ENCODE measurements at places on chromosomes 2 and 18. TPM values are rescaled to one million over a fixed set of nuclear protein-coding genes. Genes with fewer than 3 reads are reported as not detected.

CTDP1 gene
- 13.7 TPM for total RNA-seq

- DNase-seq: no peak
- H3K27me3 ChIP-seq: no peaks in the 10 kb centered on the region
- no peak overlapping the region for H3K4me3 ChIP-seq
- no peak overlapping the region for H3K27ac ChIP-seq
Measured at GRCh38 chr2:240635121-240635997, 10.1 kb downstream of the GPR35 start.

DNA sequence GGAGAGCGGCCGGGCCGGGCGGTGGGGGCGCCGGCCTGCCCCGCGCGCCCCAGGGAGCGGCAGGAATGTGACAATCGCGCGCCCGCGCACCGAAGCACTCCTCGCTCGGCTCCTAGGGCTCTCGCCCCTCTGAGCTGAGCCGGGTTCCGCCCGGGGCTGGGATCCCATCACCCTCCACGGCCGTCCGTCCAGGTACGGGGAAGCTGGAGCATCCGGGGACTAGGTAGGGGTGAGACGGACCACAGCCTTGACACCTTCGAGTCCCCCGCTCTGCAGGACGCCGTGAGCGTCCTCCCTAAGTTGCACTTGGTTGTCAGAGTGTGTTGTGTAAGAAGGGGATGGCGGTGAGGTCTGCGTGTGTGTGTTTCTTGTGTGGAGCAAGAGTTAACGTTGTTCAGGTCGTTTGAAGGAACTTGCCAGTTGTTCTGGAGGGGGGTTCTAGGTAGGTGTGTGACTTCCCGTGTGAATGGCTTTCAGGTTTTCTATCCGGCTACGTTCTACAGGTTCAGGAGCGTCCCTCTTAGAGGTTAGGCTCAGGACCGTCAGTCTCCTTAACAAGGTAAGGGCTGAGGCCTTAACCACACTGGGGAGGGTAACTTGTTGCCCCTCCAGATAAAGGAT, 393 bp downstream of the IL1R1 start:
- peak overlapping the region; percentile 64 for H3K4me3 ChIP-seq
- H3K36me3 ChIP-seq: no peaks in the 10 kb centered on the region
- H3K27ac ChIP-seq: peak overlapping the region; percentile 69
- H3K27me3 ChIP-seq: no peaks in the 10 kb centered on the region

DNA sequence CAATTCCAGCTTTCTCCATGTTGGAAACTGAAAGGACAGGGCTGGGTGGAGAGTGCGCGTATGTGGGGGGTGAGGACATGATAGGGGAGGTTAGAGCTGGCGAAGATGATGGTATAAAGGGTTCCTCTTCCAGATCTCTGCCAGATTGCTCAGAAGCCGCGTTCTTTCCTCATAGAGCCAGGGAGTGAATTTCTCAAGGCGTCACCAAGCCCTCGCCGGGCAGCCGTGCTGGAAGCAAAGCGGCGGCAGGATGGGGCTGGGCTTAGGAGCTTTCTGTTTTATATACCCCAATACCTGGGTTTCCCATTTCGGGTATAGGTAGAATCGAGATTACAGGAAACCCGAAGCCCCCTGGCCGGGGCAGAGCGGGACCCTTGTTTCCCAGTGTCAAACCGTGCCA, 43.8 kb downstream of the DDX18 start:
- H3K27me3 ChIP-seq: no peaks in the 10 kb centered on the region
- no peak overlapping the region for H3K4me3 ChIP-seq
- H3K36me3 ChIP-seq: no peaks in the 10 kb centered on the region

RND3 gene
- 23.0 TPM for total RNA-seq

DNA sequence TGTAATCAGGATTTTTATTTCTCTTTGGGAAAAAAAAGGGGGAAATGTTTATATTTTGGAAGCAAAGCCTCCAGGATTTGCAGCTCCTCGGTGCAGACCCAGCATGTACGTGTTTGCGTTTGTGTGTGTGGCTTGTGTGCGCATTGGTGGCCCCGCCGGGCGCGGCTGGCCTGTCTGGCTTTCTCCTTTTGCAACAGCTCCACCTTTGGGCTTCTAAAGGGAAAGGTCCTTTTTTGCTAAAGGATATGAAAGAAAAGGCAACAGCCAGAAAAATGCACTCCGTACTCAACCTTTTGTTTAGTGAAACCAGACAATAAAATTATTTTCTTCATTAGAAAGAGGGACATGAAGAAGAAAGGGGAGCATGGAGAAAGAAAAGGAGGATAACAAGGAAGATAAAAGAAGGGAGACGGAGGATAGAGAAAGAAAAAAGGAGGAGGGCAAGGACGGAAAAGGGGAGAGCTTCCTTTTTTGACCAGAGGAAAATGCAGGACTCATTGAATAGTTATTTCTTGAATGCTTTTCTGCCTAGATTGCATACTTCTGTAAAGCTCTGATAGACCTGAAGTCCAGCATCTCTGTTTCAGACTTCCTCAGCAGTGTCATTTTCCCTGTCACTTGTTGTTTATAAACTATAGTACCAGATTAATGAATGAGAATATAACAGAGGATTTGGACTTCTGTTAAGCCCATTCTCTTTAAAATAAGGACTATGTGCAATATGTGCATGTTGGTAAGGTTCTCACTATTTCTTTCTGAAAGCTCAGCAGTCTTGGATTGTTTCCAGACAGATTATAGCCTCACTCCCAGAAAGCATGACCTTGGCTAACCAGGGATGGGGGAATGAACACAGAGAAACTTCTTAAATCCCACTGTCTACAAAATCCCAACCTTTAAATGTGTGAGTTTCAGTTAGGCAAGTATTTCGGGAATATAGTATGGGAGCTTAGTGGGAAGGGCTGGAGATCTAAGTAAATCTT, 563.1 kb upstream of the PIK3C3 start:
- no peaks in the 10 kb centered on the region for H3K36me3 ChIP-seq
- no peak overlapping the region for H3K4me3 ChIP-seq
- no peaks in the 10 kb centered on the region for H3K27me3 ChIP-seq
- DNase-seq: peak; percentile 16
- no peaks in the 10 kb centered on the region for H3K4me1 ChIP-seq

ALLC gene
- not detected for total RNA-seq

STPG4 gene
- not detected for total RNA-seq

PAIP2B gene
- 19.3 TPM for total RNA-seq

- no peak overlapping the region for H3K4me3 ChIP-seq
- DNase-seq: no peak
- no peaks in the 10 kb centered on the region for H3K36me3 ChIP-seq
- peaks cover 29% of the 10 kb centered on the region for H3K4me1 ChIP-seq
Measured at GRCh38 chr2:23567161-23567756, 182.3 kb downstream of the KLHL29 start.

- H3K27me3 ChIP-seq: no peaks in the 10 kb centered on the region
- H3K36me3 ChIP-seq: no peaks in the 10 kb centered on the region
- no peak for DNase-seq
- H3K27ac ChIP-seq: no peak overlapping the region
- peaks cover 7% of the 10 kb centered on the region for H3K4me1 ChIP-seq
Measured at GRCh38 chr18:62187543-62188510, 772 bp downstream of the RELCH start.

ZNF396 gene
- 0.83 TPM for total RNA-seq

All from ovary (tissue), 10 donors.